Epithelial cell of proximal tubule (primary cell): ENCODE measurements at places on chromosomes 11 and 22. TPM values are rescaled to one million over a fixed set of nuclear protein-coding genes. Genes with fewer than 3 reads are reported as not detected.

The AMOTL1 gene
- 26.0 and 31.8 TPM in 2 replicates for total RNA-seq

The OR52H1 gene
- total RNA-seq: not detected in 2 replicates

The BIK gene
- total RNA-seq: 12.4 and 18.3 TPM in 2 replicates

The GGTLC3 gene
- total RNA-seq: not detected in 2 replicates

The CCDC87 gene
- total RNA-seq: 0.14 and 0.52 TPM in 2 replicates

The PEX16 gene
- total RNA-seq: 23.4 and 24.3 TPM in 2 replicates

The FIBIN gene
- not detected in 2 replicates for total RNA-seq

The RASD2 gene
- total RNA-seq: 0.07 and 0.12 TPM in 2 replicates

The SNU13 gene
- total RNA-seq: 183 and 246 TPM in 2 replicates

The OR5W2 gene
- total RNA-seq: not detected in 2 replicates

The TMEM191B gene
- 0.98 TPM in 1 of 2 replicates, not detected in the other for total RNA-seq

The RAB3IL1 gene
- total RNA-seq: 0.12 and 0.22 TPM in 2 replicates

The OR4A16 gene
- not detected in 2 replicates for total RNA-seq

The C22orf42 gene
- total RNA-seq: not detected in 2 replicates

The FDXACB1 gene
- total RNA-seq: 1.1 and 3.8 TPM in 2 replicates

The IFITM10 gene
- not detected in 2 replicates for total RNA-seq

The MARK2 gene
- 33.6 and 36.2 TPM in 2 replicates for total RNA-seq

The NRGN gene
- total RNA-seq: 2.7 and 5.8 TPM in 2 replicates

The BAIAP2L2 gene
- 5.4 and 6.5 TPM in 2 replicates for total RNA-seq

The GGTLC2 gene
- 0.80 TPM in 1 of 2 replicates, not detected in the other for total RNA-seq

The KRTAP5-11 gene
- not detected in 2 replicates for total RNA-seq

GRCh38 chr11:127939000-127939399, 648.4 kb downstream of the ETS1 start:
- no peak for DNase-seq

- DNase-seq: no peak
Observed at GRCh38 chr11:5809122-5809519, 397 bp downstream of the OR52N2 start.

GRCh38 chr11:74948546-74948897, 369 bp downstream of the XRRA1 start:
- no peak for DNase-seq

- DNase-seq: peak; percentile 52
Observed at GRCh38 chr11:8328848-8329330, 65.2 kb upstream of the LMO1 start.

DNA sequence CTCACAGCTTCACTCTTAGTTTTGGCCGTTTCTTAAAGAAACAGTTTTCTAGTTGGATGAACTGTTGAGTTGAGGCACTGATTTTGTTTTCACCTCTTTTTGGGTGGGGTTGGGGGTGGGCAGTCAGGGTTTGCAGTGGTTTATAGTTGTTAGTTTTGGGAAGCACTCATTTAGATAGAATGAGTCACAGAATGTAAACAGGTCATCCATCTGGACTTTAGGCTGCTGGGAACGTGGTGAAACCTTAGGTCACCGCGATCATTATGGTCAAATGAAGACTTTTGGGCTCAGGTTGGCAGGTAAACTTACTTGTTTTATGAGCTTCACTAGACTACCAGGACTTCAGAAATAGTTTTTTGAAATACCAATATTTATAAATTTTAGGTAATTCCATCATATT, 48.4 kb downstream of the CSTPP1 start:
- no peak for DNase-seq

DNA sequence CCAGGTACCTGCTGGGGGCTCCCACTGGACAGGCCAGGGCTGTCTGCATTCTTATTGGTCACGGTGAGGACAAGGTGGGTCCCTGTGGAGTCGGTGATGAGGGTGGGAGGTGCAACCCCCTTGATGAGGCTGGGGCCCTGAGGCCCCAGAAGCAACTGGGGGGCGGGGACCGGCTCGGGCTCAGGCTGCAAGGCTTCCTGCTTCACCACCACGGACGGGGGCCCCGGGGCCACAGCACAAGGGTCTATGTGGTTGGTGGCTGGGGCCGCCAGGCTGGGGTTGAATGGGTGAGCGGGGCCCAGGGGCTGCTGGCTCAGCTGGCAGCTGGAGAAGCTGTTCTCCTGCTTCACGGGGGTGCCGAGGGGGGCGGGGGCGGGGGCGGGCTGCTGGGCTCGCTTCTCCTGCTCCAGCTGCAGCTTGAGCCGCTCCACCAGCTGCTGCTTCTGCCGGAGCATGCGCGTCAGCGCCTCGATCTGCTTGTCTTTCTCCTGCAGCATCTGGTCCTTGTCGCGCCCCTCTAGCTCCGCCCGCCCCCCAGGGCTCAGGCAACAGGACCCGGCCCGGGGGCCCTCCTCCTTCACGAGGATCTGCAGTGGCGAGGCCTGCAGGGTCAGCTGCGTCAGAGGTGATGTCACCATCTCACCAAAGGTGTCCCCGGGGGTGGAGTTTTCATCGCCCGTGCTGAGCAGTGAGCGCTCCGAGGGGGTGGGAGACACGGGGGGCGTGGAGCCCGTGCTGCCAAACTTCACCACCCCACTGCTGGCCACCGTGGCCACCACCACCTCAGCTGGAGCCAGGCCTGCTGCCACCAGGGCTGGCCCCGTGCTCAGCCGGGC, 48.2 kb downstream of the SGSM3 start:
- no peak for DNase-seq

DNA sequence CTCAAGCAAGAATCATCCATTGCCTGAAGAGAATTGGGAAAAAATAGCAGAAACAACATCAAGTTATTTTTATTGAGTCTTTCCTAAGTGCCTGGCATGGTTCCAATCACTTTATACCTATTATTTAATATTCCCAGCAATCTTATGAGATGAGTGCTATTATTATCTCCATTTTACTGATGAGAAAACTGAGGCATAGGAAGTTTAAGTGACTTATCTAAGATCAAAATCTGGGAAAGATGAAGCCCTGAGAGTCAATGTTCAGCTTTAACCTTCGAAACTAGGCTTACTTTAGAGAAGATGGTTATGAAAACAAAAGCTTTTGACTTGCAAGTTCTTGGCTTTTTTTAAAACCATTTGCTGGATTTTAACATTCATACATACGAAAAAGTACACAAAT, 141.6 kb downstream of the APIP start:
- no peak for DNase-seq

DNA sequence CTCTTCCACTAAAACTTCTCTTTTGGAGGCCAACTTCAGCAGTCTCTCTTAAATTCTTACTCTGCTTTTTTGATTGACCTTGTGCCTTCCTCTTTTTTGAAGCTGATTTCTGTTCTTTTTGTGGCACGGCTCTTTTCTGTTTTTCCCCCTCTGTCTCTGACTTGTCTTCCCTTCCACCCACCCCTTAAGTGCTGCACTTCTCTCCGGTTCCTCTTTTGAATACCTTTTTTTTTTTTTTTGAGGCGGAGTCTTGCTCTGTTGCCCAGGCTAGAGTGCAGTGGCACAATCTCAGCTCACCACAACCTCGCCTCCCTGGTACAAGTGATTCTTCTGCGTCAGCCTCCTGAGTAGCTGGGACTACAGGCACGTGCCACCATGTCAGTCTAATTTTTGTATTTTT, 211.9 kb downstream of the BLID start:
- no peak for DNase-seq

DNA sequence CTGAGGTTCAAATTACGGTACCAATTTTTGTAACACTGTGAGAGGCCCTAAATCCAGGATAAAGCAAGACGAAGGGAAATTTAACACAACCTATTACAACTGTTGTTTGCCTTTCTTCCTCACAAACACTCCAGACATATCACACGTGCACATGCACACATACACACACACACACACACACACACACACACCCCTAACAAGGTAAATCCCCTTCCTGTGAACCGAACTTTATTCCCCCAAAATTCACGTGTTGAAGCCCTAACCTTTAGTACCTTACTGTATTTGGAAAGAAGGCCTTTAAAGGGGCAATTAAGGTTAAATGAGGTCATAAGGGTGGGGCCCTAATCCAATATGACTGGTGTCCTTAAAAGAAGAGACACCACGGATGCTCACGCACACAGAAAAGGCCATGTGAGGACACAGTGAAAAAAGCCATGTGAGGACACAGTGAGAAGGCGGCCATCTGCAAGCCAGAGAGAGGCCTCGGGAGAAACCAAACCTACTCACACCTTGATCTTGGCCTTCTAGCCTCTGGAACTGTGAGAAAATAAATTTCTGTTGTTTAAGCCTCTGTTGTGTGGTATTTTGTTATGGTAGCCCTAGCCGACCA, 1.8 kb downstream of the SERGEF start:
- DNase-seq: no peak

DNA sequence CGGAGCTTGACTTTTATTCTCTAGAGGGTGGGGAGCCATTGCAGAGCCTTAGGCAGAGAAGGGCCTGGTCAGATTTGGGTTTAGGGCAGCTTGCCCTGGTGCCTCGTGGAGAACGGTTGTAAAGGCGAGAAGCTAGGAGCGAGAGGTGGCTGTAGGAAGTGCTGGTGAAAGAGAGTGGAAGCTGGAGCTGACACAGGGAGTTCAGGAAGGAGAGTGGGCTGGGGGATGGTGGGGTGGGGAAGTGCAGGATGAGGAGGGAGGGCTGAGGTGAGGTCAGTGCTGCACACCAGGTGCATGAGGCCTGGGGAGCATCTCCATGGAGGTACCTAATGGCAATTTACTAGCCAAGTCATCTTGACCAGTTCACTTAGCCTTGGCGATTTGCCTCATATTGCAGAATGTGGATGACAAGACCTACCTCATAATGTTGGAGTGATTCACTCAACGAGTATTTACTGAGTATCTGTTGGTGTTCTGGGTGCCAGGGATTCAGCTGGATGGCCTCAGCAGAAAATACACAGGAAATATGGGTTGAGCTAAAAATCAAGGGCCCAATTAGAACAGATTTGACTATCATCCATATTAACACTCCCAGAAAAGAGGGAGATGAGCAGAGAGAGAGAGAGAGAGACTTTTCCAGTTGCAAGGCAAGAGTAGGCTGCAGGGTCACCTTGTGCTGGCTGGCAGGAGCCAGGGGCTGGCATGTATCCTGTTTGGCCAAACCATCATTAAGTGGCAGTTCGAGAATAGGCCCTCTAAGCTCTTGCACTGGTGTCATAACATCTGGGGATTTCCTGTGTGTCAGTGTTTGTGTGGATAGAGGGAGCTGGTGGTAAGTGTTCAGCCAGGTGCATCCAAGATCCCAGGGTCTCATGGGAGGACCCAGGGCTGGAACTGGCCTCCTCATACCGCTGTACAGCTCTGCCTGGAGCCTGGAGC, 44.4 kb upstream of the CLDN5 start:
- peak; percentile 25 for DNase-seq

GRCh38 chr22:23055449-23056179, 14.7 kb upstream of the GNAZ start:
- no peak for DNase-seq

- no peak for DNase-seq
Observed at GRCh38 chr11:22536071-22536470, 89.6 kb downstream of the FANCF start.

- no peak for DNase-seq
Observed at GRCh38 chr11:9689721-9690120, 25.8 kb downstream of the SWAP70 start.

GRCh38 chr22:50282361-50283155, 12.4 kb upstream of the MAPK11 start:
- DNase-seq: no peak

- DNase-seq: no peak
Observed at GRCh38 chr11:61580271-61580888, 496 bp downstream of the SYT7 start.

- no peak for DNase-seq
Observed at GRCh38 chr11:83521647-83522596, 235.8 kb upstream of the CCDC90B start.

DNA sequence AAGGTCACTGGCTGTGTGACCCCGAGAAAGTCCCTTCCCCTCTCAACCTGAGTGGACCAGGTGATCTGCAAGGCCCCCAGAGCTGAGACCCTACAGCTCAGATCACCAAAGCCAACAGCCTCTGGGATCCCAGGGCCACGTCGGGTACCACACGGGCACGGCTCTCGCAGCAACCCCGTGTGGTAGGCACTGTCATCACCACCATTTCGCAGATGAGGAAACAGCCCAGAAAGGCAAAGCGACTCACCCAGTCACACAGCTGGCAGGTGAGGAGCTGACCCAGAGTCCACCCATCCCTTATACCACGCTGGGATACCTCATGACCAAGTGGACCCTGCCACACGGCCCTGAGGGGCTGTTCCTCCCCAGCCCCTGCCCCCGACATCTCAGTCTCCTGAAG, 2.8 kb downstream of the ATP5MGL start:
- DNase-seq: no peak

GRCh38 chr11:124717786-124718651, 21.7 kb upstream of the NRGN start:
- no peak for DNase-seq

GRCh38 chr11:69975822-69976221, 102.3 kb upstream of the ANO1 start:
- no peak for DNase-seq

GRCh38 chr11:92387859-92388258, 163.2 kb downstream of the FAT3 start:
- DNase-seq: no peak

DNA sequence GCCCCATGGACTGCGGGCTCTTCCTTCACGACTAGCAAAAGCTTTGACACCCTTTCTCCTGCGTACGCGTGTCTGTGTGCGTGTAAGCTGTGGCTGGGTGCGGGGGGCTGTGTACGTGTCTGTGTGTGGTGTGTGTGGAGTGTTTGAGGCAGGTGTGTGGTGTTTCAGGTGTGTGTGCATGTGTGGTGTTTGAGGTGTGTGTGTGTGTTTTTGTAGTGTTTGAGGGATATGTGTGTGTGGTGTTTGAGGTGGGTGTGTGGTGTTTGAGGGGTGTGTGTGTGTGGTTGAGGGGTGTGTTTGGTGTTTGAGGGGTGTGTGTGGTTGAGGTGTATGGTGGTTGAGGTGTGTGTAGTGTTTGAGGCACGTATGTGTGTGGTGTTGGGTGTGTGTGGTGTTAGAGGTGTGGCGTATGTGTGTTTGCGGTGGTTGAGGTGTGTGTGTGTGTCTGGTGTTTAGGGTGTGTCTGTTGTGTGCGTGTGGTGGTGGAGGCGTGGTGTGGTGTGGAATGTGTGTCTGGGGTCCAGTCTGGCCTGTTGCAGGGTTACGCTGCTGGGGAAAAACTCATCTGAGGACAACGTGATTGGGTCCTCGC, 687 bp upstream of the ARSA start:
- no peak for DNase-seq

GRCh38 chr11:122714004-122714403, 58.5 kb downstream of the UBASH3B start:
- no peak for DNase-seq

GRCh38 chr22:41384128-41384527, 2.4 kb downstream of the TEF start:
- no peak for DNase-seq

DNA sequence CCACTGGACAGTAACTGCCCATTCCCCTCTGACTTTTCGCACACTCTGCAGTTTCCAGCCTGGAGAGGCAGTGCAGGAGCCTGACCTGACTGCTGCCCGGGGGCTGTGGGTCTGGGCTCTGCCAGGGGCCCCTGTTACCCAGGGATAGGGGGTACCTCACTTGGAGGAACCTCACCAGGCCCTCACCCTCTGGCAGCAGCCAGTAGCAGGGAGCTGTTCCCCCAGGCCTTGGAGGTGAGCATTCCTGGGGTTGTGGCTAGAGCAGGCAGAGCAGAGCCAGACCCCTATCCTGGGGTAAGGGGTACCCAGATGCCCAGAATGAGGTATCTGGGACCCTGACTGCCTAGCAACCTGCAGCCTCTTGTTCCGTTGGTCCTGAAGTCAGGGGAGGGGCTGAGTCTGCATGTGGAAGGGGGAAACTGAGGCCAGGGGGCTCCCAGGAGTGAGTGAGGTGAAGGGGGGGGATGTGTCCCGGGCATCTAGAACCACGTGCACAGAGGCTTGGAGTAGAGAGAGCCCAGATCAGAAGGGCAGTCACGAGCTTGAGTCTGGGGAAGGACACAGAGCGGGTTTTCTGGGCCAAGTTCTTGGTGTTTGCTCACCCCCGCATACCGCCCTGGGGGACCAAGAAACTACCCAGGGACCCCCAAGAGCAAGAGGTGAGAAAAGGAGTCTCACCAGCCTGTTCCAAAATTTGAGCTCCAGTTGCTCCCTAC, 43.9 kb upstream of the ACCSL start:
- no peak for DNase-seq
